ENCODE measurements at places on chromosomes 7 and 10.

DNA sequence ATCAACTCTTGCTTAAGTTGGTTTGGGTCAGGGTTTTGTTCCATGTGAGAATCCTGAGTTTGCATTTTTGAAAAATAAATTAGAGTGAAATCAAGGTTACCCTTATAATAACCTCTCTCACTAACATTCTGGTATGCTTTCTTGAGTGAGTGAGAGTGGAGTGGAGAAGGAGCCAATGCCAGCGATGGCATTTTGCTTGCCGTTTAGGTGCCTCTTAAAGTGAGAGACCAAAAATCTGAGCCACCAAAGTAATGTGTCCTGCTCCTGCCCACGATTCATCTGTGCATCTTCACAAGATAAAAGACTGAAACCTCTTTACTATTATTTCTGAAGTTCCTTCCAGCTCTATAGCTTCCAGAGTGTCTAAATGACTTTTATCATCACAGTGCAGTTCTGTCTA lies 23.4 kb upstream of the XPNPEP1 start:
- DNase-seq, result no peak

DNA sequence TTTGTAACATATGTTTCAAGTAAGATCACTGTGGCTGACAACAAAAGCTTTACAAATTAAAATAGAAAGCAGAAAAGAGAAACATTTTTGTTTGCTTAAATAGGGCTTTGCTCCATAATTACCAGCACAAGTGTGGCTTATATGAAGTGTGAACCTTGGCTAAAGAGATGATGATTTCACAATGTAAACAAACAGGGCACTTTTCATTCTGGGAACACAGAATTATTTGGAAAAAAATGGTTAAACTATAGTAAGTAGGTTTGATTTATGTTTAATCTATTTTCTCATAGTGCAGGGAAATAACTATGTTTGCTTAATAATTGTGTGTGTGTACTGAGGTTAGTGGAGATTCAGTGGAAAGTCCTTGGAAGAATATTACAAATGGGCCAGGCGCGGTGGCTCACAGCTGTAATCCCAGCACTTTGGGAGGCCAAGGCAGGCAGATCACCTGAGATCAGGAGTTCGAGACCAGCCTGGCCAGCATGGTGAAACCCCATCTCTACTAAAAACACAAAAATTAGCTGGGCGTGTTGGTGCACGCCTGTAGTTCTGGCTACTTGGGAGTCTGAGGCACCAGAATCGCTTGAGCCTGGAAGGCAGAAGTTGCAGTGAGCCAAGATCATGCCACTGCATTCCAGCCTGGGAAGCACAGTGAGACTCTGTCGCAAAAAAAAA lies 19.1 kb upstream of the OTUD1 start:
- DNase-seq, result no peak

DNA sequence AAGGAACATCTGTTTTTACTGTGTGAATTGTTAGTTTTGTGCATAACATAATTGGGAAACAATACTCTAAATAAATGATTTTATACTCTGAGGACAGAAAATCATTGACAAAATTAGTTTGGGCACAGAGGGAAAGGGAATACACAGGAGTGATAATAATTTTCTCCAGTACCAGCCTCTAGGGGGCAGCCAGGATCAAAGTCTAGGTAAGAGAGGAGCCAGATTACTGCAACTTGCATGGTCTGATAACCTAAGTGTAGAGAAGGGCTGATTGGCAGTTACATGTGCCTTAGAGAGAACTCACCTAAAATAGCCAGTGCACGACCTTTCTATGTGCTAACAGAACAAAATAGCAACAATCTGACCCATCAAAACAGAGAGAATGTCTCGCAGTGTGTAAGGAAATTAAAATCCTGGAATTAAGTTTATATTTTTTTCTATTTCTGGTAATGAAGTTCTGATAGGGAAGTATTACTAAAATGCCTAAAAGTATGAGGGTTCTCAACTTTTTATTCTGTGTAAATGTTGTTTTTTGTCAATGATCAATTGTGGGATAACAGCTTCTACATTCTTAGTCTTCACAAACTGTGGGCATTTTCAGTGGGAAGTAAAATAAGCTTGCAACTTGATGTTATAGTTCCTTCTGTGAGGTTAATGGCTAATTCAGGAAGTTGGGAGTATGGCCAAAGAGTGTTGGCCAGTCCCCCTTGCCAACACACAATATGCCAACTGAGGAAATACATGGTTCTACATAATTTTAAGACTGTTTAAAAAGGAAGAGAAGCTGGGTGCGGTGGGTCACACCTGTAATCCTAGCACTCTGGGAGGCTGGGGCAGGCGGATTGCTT lies 66.4 kb downstream of the EXOC6 start:
- peak; percentile 39 for DNase-seq

DNA sequence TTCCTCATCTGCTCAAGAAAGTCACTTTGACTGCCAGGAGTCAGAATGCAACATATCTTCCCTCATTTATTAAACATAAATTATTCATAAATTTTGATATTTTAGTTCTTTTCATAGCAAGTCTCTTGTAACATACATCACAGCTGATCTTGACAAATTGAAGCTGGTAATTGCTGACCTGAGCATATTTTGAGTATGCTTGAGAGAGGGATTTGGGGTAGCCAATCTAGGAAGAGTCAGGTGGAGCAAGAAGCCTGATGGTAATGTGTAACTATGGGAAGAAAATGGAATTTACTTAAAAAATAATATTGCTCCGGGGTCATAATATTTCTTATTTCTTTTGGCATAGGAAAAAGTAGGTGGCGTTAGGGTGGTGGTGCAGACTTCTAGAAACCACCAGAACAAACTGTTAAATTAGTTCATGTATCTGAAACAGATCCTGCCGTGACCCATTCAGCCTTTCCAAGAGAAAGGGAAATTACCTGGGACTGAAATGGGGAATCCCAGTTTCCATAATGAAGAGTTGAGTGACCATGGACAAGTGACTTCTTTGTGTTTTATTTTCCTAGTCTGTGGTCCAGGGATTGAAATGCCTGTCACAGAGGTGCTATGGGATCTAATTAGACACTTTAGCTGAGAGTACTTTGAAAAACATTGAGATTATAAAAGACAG lies 12.9 kb downstream of the CPED1 start:
- no peak for DNase-seq

DNA sequence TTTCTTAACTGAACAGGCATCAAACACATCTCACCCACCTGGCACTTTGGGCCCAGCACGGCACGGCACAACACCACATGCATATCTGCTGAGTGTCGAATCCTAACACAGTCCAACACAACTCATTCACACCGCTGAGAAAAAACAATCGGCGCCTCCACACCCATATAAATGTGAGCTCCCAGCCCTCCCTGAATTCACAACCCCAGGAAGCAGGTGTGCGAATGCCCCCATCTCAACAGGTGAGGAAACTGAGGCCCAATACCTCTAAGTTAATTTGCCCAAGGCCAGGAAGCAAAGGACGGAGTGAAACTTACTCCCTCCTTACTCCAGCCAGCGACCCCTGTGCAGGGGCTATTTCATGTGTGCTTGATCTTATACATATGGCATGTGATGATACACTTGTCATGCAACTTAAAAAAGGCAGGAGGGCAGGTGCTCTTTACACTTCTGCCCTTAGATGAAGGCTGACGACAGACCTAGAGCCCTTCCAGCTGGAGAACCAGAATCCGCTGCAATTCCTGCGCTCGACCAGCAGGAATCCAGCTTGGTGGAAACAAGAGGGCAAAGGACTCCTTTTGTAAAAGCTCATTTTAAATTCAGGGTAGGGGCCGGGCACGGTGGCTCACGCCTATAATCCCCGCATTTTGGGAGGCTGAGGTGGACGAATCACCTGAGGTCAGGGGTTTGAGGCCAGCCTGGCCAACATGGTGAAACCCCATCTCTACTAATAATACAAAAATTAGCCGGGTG lies 116.0 kb downstream of the LARP4B start:
- no peak for DNase-seq

- DNase-seq, result no peak
Measured at GRCh38 chr7:151313857-151314256, 27.8 kb upstream of the NUB1 start.

GRCh38 chr7:3206771-3207191 lies 94.3 kb upstream of the SDK1 start:
- no peak for DNase-seq

GRCh38 chr7:32489788-32490126 lies 423 bp downstream of the LSM5 start:
- no peak for DNase-seq

DNA sequence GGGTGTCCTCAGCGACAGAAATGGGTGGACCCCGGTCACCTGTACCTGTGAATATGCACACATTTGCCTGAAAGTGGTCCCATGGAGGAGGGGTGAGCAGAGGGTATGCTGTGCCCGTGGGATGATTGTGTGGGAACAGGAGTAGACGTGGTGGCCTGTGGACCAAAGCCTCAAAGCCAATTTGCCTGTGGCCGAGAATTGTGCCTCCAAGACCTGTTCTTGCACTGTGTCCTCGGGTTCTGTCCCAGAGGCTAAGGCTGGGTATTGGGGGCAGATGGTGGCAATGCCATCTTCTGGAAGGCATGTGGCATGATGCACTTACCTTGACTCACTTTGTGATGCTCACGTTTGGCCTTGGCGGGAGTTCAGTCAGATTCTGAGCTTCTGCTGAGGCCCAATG lies 351.0 kb downstream of the TCERG1L start:
- no peak for DNase-seq

- no peak for DNase-seq
Measured at GRCh38 chr10:30553626-30554439, 75.7 kb downstream of the LYZL2 start.

- DNase-seq, result no peak
Measured at GRCh38 chr7:41294556-41295454, 408.1 kb downstream of the INHBA start.

- DNase-seq, result no peak
Measured at GRCh38 chr7:156017916-156018700, 205.8 kb upstream of the SHH start.

- DNase-seq, result no peak
Measured at GRCh38 chr10:48701941-48702340, 17.3 kb downstream of the WDFY4 start.

DNA sequence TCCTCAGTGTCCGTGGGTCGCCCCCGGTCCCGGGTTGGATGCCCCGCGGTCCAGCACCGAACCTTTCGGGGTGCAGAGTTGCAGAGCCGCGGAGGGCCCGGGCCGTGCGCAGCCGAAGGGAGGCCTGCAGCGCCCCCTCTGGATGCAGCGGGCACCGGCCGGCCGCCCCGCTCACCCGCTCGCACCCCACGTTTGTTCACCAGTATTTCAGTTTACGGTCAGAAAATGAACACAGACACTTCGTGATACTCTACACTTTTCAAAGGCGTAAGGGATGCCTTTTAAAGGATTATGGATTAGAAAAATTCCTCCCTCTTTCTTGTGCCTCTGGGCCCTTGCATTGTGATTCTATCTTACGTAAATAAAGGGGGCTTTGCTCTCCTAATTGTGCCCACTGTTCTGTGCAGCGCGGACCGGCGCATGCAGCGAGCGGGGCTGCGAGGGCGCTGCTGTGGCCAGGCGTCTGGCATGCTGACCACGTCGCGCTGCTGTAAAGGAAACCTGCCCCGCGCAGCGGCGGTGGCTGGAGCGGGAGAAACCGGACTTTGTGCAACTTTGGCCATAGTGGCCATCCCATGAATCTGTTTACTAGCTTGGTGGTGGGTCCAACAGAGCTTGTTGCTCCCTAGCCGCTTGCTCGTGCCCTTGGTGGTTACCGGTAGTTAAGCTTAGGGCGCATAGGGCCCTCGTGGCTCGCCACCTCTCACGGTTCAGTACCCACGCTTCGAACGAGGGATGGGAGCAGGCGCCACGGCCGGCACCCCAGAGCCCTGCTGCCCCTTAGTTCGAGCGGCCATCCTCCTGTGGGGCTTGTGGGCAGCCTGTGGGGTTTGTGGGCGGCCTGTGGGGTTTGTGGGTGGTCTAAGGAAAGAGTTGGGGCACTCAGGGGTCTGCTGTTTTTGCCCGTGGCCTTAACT lies 739 bp upstream of the MEST start:
- DNase-seq, result no peak

GRCh38 chr7:55570939-55571338 lies 1.4 kb downstream of the VOPP1 start:
- peak; percentile 85 for DNase-seq

- DNase-seq, result no peak
Measured at GRCh38 chr10:68001539-68001938, 73.5 kb downstream of the HERC4 start.

- no peak for DNase-seq
Measured at GRCh38 chr10:4672201-4672600, 153.8 kb upstream of the AKR1E2 start.

DNA sequence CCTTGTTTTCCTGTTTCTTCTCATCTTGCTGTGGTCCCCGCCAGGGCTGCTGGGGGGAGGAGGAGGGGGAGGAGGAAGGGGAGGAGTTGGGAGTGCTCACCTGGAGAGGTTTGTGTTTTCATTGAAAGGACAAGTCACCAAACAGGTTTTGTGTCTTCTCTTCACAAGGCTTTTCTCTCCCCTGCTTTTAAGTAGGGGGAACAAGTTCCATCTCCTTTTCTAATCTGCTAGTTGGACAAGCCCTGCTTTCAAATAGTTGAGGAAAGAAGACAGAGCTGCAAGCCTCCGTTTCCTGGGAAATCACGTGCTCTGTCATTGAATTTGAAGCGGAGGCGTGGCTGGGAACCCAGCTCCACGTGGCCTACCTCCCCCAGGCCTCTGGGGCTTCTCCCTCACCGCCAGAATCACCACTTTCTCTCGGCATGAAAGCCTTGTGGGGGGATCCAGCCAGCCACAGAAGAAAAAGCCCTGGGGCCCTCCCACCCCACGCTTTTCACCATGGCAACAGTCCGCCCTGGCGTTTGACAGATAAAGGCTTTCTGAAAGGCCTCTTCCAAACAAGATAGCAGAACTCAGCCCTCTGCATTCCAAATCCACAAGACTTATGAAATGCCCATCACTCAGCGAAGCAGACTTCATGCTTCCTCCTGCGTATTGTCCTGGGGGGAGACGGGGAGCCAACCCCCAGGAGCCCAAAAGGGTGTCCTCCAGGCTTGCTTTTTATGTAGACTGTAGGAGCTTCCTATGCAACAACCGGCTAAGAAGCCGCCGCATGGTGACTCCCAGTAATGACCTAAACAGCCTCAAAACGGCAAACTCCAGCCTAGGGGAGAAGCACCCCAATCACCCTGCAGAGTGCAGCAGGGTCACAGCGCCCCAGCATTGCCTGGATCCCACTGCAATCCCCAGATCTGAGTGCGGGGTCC lies 51.7 kb downstream of the PROSER2 start:
- peak; percentile 77 for DNase-seq

- DNase-seq, result no peak
Measured at GRCh38 chr10:98150544-98150943, 16.1 kb downstream of the R3HCC1L start.

DNA sequence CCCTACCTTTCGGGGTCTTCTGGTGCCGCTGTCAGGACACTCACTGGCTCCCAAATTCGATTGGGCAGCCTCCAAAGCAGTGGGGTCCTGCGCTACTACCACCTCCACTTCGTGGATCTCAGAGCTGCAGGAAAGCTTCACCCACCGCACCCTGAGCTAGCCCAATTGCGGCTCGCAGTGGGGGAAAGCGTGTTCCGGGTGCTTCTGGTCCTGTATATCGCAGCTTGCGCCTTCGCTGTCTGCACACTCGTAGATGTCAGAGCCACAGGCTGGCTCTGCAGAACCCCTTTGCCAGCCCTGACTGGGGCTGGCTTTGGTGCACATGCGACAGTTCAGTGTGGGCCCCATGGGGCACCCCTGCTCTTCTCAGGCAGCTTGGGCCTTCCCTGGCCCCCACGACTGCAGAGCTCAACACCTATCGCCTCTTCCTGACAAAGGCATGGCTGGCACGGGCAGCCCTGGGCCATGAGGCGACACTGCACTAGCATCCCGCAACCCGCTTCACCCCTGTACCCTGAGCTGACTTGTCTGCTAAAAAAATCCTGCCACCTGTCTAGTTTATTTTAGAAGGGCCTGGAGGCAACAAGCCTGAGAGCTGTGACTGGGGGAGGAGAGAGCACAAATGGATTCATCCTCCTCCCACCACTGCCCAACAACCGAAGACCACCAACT lies 78.7 kb upstream of the ABI1 start:
- no peak for DNase-seq

Measured in RWPE1 (cell line).